NCI-H2029 (cell line): ENCODE measurements at places on chromosomes 6 and 20.

- no peak for DNase-seq
These were observed 44.4 kb upstream of the ENPP5 start for GRCh38 chr6:46215213-46215612.

GRCh38 chr6:90249034-90249433, 47.6 kb downstream of the BACH2 start:
- DNase-seq: no peak

DNA sequence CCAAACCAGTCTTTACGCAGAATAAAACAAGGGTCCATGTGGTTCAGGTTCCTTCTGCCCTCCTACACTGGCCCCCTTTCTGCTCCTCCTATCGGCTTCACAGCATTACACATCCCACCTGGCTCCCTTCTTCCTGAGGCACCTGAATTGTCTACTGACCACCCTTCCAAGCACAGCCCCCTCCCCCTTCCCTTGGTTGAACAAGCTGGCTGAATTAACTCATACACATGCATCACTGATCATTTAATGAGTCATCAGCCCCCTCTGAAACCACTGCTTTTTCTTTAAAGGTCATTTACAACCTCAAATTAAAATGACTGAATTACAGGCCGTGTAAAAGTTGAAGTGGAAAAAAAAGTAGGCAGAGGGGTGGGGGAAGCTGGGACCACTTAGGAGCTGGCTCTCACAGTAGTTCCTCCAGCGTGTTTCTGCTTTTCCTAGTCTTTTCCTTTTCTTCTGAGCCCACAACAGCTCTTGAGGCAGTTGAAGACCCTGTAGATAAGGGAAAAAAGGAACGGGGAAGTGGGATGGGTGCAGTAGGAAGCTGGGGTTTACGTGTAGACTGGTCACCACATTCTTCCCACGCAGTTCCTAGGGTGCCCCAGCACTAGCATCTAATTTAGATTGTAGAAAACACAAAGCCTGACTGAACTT, 67.6 kb downstream of the FYN start:
- no peak for DNase-seq

- DNase-seq: no peak
These were observed 7.9 kb upstream of the WFDC10A start for GRCh38 chr20:45621593-45621992.

DNA sequence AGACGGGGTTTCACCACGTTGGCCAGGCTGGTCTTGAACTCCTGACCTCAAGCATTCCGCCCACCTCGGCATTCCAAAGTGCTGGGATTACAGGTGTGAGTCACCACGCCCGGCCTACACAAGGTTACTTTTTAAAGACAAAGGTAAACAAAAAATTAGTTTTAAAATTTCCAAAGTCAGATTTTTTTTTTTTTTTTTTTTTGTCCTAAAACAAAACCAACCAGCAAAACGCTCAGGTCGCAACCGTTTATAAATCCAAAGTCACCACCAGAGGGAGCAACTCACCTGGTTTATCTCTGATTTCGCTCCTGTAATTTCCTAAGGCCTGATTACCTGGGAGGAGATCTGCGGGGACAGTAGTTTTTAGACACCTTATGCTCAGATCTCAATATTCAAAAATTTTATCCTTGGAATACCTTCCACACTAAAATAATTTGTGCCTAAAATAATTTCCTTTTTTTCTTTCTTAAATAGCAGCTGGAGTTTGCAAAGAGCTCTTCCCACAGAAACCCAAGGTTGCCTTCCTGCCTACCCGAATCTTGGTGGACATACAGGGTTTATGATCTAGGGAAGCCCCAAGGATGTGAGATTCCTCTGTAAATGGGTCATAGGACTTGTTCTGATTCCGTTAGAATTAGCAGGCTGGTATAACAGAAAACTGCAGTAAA, 19.8 kb upstream of the TREM1 start:
- DNase-seq: peak; percentile 80

- DNase-seq: no peak
These were observed 12.8 kb downstream of the KCTD20 start for GRCh38 chr6:36455486-36456027.

DNA sequence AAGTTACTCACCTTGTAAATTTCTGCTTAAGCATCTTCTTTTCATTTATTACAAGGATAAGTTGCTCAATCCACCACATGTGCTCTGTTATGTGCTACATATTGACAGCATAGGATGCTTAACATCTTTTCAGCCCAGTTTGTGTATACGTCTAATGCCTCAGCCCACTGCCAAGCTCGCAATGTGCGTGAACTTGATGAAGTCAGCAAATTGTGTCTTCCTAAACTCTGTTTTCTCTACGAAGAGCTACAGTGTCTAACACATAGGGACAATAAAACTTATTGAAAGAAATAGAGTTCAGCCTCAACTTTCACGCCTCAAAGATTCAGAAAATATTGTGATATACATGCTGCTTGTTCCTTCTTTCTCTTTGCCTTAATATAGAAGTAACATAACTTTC, 500.0 kb downstream of the TFAP2B start:
- no peak for DNase-seq

- no peak for DNase-seq
These were observed 3.4 kb downstream of the OGFRL1 start for GRCh38 chr6:71292001-71292400.

DNA sequence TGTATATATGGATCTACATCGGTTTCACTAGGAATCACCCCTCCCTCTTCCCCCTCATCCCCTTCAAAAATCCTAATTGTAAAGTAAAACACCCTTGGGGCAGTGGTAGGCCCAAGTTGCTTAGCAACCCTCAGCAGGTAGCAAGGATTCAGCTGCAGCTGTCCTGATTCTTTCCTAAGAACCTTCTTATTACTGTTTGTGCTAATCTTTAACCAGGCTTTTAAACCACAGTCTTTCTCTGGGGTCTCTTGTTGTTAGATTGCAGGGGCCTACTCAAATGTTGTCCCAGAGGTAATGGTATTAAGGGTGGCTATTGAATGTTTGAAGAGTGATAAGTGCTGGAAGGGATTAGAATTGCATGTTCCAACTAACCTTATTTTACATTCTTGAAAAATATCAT, 46.4 kb downstream of the PRL start:
- DNase-seq: no peak

GRCh38 chr6:77561768-77562314, 91.0 kb upstream of the MEI4 start:
- DNase-seq: no peak

DNA sequence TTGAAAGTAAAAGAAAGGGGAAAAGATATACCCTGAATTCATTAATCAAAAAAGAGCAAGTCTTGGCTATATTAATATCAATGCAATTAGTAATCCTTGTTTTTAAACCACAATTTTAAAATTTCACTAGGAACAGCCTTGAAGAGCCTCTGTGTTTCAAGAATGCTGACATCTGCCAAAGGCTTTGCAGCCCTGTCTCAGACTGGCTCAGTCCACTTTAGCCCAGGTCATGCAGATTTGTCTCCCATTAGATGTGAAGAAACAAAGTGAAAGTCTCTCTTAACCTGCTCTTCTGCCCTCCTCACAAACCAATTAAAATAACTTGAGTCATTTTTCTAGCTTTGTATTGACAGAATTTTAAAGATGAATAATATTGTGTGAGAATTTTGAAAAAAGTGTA, 102.7 kb upstream of the CARMIL1 start:
- no peak for DNase-seq

- no peak for DNase-seq
These were observed 212.4 kb downstream of the GRIK2 start for GRCh38 chr6:101605874-101606273.

DNA sequence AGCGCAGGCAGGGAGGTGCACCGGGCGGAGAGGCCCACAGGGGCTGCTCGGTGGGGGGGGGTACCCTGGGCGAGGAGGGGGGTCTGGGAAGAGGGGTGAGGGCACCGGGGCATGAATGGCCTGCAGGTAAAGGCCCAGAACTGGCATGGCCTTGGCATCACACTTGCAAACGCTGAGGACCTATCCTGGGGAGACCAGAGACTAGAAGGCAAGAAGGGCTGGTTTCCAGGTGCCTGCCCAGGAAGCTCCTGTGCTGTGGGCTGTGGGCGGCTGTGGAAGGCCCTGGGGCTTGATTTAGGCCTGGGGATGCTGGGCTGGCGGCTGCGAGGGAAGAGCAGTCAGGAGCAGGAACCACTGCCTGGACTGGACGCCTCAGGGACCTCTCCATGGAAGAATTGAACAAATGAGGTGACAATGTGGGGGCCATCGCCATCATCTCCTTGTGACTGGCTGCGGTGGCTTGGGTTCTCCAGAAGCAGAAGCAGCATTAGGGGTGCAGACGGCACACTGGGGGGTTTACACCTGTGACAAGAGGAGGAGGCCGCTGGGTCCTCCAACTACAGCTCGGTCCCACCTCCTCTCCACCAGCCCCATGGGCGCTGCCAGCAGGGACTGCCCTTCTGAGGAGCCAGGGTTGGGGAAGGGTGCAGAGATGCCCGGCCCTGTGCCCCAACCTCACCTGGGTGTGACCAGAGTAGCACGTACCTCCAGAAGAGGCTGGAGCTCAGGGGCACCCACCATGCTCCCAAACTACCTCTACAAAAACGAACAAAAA, 32.1 kb upstream of the IRF4 start:
- DNase-seq: no peak

DNA sequence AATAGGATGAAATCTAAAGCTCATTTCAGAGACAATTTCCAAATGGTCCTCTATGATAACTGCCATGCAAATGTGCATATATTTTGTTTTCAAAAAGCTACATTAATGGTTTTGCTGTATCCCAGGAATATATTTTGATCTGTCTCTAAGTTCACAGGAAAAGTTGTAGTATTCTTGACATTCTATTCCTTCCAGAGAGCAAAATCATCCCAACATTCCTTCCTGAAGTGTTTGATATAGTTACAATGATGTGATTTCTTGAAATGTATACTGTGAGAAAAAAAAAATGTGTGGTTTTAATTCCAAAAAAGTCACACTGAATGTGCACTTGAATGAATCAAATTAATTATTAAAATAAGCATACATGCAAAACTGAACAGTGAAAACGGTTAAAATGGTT, 996.0 kb upstream of the CITED2 start:
- DNase-seq: no peak
